Stimulated activated CD8-positive, alpha-beta memory T cell treated with anti-CD3 and anti-CD28 coated beads, Interleukin-2, amount 100 ng/mL, for 1 hour (primary cell): ENCODE measurements at places on chromosomes 16 and 17.

- no peak for DNase-seq
These were observed 113.5 kb downstream of the CMIP start for GRCh38 chr16:81558077-81558443.

GRCh38 chr17:64240741-64241347, 22.2 kb downstream of the TEX2 start:
- no peak for DNase-seq

GRCh38 chr16:68272507-68273209, 8.3 kb downstream of the SLC7A6 start:
- DNase-seq = no peak

GRCh38 chr16:8852534-8852933, 16.3 kb downstream of the CARHSP1 start:
- DNase-seq = no peak

DNA sequence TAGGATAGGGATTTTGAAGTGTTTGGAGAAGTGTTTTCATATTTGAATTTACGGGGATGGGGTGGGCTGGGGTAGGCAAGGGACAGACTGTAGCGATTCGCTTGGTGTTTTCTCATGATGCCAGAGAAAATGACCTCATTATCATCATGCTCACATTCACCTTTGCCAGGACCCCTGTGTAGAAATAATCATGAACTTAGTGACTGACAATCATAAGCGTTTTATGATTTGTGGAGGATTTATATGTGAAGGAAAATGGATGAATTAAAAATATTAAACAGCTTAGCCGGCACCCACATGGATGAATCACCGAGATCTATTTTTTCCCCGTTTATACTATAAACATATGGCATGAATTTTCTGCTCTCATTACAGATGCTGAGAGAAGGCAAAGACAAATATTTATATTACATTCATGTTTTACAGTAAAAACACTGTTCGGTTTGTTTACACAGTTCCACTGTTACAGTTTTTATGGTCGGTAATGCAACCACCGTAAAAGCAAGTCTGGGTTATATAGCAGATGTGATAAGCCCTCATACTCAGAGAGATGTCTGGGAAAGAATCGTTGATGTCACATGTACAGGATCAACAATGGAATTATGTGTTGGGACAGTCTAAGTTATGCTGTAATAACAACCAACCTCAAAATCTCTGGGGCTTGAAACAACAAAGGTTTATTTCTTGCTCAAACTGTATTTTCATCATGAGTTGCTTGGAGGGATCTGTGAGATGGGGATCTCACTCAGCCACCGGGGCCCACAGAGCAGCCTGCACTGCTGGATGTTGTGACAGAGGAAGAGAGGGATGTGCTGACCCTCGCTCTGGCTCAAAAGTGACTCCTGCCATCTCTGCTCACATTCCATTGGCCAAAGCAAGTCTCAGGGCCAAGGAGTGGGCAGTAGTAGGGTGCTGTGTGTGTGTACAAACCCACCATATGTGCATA, 85.1 kb downstream of the WWOX start:
- no peak for DNase-seq

- DNase-seq = no peak
These were observed 22.1 kb downstream of the SOX8 start for GRCh38 chr16:1003391-1004347.

- DNase-seq = no peak
These were observed 1.6 kb downstream of the LASP1 start for GRCh38 chr17:38871247-38872015.

GRCh38 chr16:84295203-84295860, 654 bp downstream of the WFDC1 start:
- DNase-seq = no peak

DNA sequence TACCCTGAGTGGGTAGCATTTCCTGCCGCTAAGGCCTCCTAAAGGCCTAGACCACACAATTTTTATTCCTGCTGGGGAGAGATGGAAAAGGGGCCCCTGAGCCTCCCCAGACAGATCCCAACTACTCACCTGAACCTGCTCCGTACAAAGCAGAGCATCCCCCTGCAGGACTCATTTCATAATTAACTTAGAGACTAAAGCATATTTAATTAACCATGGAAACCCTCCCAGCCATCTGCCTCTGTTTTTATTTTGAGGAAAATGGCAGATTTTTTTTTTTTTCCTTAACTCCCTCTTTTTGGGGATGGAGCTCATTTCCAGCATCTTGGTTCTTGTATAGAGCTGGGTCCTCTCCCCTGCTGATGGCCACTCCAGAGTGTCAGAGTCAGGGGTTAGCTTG, 96.5 kb upstream of the CRHR1 start:
- no peak for DNase-seq

GRCh38 chr16:2388875-2389433, 40.3 kb upstream of the CCNF start:
- no peak for DNase-seq

GRCh38 chr17:416293-417206, 63.9 kb upstream of the RPH3AL start:
- DNase-seq = no peak

- no peak for DNase-seq
These were observed 7.7 kb upstream of the TMEM92 start for GRCh38 chr17:50266384-50267073.

DNA sequence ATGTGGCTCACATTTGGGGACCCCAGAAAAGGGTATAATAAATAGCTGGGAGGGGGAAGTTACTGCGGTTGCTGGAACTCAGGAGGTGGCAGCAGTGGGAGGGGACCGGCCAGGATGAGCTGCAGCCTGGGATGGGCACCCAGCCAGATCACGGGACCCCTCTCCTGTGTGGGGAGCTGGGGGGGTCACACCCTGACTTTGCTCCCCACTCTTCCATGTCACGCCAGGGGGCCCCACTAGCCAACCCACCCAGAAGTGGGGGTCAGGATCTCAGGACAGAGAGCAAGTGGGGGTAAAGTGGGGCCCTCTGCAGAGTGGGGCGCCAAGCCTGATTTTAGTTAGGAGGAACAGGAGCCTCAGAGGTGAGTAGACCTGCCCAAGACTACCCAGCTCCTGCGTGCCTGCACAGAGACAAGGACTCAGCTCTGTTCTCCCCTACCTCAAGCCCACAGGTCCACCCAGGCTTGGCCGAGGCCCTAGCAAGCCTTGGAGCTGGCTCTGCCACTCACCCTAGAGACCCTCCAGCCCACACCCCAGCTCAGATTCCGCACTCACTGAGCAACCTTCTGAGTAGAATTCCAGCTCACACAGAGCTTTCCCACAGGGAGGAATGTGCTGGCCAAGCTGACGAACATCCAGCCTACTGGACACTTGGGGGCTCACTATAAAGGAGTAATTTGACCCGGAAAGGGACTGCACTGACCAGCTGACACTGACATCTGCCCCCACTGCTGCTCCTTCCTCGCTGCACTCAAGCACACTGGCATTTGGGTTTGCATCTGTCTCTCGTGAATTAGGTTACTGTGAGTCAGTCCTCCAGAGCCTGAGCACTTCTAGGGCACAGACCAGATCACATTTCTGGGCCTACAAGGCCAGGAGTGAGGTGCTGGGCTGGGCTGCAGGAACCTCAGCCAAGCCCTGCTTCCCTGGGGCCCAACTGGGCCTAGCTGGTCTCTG, 310.1 kb downstream of the C16orf95 start:
- DNase-seq = no peak

GRCh38 chr17:59838052-59838916, 54.5 kb downstream of the TUBD1 start:
- no peak for DNase-seq

- no peak for DNase-seq
These were observed 91.5 kb upstream of the TMEM97 start for GRCh38 chr17:28227316-28228108.

DNA sequence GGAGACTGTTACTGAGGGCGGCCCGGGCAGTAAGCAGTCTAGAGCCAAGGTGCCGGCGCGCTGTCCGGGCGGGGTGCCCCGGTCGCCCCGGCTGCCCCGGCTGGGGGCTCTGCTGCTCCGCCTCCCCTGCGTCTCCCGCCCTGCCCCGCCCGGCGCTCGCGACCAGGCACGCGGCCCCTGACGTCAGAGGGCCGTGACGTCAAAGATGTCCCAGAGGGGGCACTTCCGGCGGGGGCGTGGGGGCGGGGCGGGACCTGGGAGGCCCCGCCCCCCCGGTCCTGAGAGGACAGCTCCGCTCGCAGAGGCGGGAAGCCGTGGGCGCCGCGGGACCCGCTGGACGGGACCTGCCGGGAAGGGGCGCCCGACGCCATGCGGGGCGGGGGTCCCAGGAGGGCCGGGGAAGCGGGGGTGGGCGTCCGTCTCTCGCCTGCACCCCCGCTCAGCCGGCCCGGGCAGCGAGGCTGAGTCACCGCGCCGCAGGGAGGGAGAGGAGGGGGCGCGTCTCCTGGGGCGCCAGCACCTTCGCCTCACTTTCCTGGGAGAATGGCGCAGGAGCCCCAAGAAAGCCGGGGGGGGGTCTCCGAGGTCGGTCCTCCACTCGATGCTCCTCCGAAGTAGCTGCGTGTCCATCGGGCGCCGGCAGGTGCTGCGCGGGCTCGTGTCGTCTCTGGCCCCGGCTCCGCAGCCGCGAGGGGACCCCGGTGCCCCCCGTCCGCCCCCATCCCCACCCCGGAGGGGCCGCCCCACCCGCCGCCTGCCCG, 4.4 kb upstream of the HIC1 start:
- DNase-seq = no peak

GRCh38 chr16:66337463-66338188, 28.9 kb upstream of the CDH5 start:
- DNase-seq = no peak

- no peak for DNase-seq
These were observed 93.0 kb downstream of the SEC14L1 start for GRCh38 chr17:77233635-77234334.

GRCh38 chr17:81578561-81579225, 26.5 kb upstream of the FAAP100 start:
- DNase-seq = no peak

DNA sequence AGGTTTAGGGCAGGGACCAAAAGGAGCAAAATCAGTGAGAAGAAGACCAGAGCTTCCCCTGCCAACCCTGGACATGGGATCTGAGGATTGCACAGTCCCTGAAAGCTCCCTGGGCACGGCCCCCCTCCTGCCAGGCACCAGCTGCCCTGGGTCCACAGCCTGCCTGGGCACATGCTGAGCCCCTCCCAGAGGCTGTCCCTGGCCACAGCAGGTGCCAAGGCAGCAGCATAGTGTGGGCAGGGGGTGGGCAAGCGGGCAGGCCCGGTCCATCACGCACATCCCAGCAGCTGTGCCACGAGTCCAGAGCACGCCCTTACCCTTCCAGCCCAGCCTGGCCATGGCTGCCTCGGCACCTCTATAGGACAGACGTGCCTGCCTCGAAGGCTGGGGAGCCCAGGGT, 12.7 kb downstream of the SCN4A start:
- DNase-seq = no peak

DNA sequence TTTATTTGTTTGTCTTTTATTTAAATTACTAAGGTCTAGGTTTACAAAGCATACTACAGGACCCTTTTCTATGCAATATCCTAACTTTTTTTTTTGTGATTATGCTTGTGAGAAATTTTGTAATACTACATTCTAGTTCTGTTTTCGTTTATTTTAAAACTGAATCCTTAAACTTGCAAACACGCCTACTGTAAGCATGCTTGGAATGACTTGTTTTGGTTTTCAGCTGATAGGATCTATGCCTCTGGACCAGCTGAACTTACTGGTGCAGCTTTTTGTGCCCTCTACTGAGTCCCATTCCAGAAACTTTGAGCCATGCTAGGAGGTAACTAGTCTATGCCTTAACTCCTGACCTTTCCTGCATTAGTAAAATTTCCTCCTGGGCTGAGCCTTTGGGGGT, 6.0 kb downstream of the PDP2 start:
- no peak for DNase-seq

DNA sequence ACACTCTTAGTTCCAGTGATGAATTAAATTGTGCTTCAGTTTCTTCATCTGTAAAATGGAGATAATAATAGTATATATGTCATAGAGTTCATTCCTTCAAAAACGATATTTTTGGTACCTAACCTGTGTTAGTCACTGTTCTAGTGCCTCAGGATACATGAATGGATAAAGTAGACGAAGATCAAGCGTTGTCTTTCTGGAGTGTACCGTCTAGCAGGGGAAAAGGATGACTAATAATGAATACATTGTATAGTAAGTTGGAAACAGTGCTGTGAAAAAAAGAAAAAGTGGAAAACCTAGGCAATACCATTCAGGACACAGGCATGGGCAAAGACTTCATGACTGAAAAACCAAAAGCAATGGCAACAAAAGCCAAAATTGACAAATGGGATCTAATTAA, 8.6 kb downstream of the KRT10 start:
- no peak for DNase-seq

DNA sequence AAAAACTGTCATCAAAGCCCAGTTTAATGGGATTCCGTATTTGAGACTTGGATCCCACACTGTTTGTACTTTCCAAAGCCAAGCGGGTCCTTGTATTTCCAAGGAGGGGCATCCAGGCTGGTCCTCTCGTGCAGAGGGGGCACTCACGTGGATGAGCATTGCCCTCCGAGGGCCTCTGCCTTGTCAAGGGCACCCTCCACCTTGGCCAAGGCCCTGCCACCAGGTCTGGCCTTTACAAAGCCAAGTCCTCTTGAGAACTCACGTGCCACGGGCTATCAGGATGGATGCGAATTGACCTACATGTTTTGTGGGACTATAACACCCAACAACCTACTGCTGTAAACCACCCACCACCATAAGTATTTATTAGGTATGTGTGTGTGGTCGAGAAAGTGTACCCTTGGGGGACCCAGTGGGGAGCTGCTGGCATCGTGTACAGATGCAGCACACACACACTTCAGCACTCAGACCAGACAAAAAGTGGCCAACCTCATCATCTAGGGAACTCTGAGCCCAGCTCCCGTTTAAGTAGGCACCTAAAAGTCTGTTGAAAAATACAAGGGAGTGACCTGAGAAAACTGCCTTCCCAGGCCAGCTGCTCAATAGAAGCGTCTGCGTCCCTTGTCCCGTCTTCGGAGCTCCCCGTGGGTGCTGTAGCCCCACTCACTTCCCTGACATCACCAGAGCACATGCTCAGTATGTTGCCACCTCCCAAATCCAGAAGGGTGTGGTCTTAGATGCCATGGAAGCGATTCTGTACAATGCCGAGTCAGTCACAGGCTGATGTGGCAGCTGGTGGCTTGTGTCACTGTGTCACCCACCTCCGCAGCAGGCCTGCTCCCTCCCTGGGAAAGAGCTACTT, 12.9 kb downstream of the MAP1LC3B start:
- DNase-seq = no peak

GRCh38 chr17:50170662-50171370, 5.0 kb downstream of the SGCA start:
- DNase-seq = no peak

- no peak for DNase-seq
These were observed at the start of gene WSCD1 for GRCh38 chr17:6069539-6070429. Gene WSCD1 (plus strand): TSS chr17:6070379. CDS start chr17:6080659, 10,280 bp downstream.
